Naive thymus-derived CD4-positive, alpha-beta T cell (primary cell): ENCODE measurements at places on chromosomes 16 and 17. TPM values are rescaled to one million over a fixed set of nuclear protein-coding genes. Genes with fewer than 3 reads are reported as not detected.
A peak's percentile ranks its signal among the peaks of the same experiment; 100 is the strongest.

- H3K27ac ChIP-seq = no peak overlapping the region
- no peak overlapping the region for H3K4me3 ChIP-seq
- no peaks in the 10 kb centered on the region for H3K36me3 ChIP-seq
- H3K27me3 ChIP-seq = no peaks in the 10 kb centered on the region
Observed at GRCh38 chr16:8320131-8320530, 270.2 kb downstream of the TMEM114 start.

DNA sequence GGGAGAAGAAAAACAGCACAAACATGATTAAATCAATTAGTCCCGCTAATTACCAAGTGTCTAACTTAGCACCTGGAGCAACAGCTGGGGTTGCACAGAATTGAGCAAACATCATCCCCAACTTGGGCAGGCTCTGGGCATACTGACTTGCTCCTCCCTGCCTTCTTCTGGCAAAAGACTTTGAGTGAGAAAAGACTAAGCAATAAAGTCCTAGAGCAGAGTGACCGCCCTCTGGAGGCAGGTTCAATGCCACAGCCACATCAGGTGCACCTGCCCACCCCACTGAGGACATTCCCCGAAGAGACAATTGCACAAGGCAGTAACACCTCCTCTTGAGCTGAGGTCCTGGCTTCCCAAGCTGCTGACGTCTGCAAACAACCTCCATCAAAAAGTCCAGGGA, 358.3 kb downstream of the SOX9 start:
- no peak for DNase-seq
- H3K4me1 ChIP-seq = no peaks in the 10 kb centered on the region
- H3K36me3 ChIP-seq = no peaks in the 10 kb centered on the region
- H3K27me3 ChIP-seq = no peaks in the 10 kb centered on the region
- H3K4me3 ChIP-seq = no peak overlapping the region

- H3K4me1 ChIP-seq = no peaks in the 10 kb centered on the region
- H3K27ac ChIP-seq = no peak overlapping the region
- DNase-seq = no peak
- H3K27me3 ChIP-seq = no peaks in the 10 kb centered on the region
Observed at GRCh38 chr17:66123163-66123562, 68.8 kb downstream of the CEP112 start.

DNA sequence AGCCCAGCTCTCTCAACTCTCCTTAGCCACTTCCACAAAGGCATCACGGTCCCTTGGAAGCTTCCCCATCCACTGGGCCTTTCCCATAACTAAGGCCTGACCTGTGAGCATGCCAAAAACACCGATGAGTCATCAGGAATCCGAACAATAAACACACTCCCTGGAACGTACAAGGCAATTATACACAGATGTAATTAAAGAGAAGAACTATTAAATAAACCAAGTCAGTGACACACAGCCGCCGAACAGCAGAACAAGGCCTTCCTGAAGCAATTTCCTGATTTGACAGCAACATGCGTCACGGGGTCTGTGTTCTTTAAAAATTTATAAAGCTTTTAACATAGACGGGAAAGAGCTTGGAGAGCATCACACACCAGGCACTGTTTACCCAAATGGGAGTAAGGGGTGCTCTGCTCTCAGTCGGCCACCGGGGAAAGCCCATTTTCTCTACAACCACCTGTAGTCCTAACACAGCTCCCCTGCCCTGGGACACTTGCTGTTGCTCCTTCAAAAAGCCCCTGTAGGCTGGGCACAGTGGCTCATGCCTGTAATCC, 29.4 kb downstream of the COG7 start:
- H3K4me3 ChIP-seq = no peak overlapping the region
- no peak for DNase-seq
- H3K27me3 ChIP-seq = no peaks in the 10 kb centered on the region
- H3K36me3 ChIP-seq = no peaks in the 10 kb centered on the region
- H3K27ac ChIP-seq = no peak overlapping the region

DNA sequence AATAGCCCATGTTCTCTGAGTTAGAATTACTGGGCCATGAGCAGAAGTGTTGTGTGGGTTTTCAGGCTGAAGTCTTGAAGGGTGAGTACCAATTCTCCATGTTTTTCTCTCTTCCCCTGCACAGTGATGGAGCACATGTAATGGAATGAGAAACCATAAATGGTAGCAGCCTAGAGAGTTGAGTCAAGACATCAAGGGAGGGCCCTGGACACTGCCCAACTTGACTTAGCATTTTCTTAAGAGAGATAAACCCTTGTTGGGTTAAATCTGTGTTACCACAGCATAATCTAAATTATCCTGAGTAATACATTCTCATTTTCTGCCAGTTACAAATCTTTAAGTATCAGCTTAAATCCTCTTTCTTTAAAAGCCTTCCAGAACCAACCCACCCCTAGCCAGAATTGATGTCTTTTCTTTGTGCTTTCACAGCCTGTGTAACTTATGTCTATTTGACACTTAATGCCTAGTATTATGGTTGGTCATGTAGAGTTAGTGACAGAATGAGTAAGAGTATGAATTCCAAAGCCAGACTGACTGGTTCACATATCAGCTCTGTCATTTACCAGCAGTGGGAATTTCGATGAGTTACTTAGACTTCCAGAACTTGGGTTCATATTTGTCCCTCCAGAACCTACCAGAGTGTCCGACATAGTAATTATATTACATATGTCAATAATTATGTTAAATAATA, 27.0 kb upstream of the RGS9 start:
- no peak overlapping the region for H3K27ac ChIP-seq
- H3K4me1 ChIP-seq = no peaks in the 10 kb centered on the region
- no peaks in the 10 kb centered on the region for H3K27me3 ChIP-seq
- H3K4me3 ChIP-seq = no peak overlapping the region
- H3K36me3 ChIP-seq = no peaks in the 10 kb centered on the region

DNA sequence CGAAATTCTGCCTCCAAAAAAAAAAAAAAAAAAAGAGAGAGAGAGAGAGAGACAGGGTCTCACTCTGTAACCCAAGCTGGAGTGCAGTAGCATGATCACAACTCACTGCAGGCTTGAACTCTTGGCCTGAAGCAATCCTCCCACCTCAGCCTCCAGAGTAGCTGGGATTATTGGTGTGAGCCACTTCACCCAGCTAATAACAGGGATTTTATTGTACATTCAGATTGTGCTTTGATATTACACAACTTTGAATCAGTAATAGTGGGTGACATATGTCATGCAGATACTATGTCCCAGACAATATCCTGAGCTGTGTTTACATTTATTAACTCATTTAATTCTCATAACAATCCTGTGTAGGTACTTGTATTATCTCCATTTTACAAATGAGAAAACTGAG, 19.7 kb upstream of the DHX8 start:
- no peak for DNase-seq
- H3K4me3 ChIP-seq = no peak overlapping the region
- no peaks in the 10 kb centered on the region for H3K27me3 ChIP-seq
- H3K4me1 ChIP-seq = no peaks in the 10 kb centered on the region

GRCh38 chr16:12193692-12194091, 217.2 kb downstream of the SNX29 start:
- no peaks in the 10 kb centered on the region for H3K4me1 ChIP-seq
- no peaks in the 10 kb centered on the region for H3K36me3 ChIP-seq
- H3K27me3 ChIP-seq = no peaks in the 10 kb centered on the region
- no peak overlapping the region for H3K27ac ChIP-seq
- DNase-seq = no peak
- no peak overlapping the region for H3K4me3 ChIP-seq

- no peaks in the 10 kb centered on the region for H3K36me3 ChIP-seq
- no peaks in the 10 kb centered on the region for H3K27me3 ChIP-seq
- H3K4me3 ChIP-seq = no peak overlapping the region
- DNase-seq = no peak
- H3K27ac ChIP-seq = peak overlapping the region; percentile 83
Observed at GRCh38 chr17:35807371-35808144, 1.7 kb upstream of the TAF15 start.

DNA sequence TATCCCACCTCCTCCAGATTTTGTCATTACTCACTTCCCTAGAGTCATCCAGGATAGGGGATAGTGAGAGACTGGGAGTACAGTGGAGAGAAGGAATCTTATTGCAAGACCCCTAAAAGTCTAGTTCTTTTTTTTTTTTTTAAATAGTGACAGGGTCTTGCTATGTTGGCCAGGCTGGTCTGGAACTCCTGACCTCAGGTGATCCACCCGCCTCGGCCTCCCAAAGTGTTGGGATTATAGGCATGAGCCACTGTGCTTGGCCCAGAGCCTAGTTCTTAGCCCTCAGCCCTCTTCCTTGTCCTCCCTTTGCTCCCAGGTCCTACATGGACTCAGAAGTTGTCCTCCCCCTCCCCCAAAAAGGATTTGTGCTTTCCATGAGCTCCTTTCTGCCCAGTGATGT, 2.7 kb upstream of the CHRNB1 start:
- DNase-seq = no peak
- no peaks in the 10 kb centered on the region for H3K36me3 ChIP-seq
- H3K4me1 ChIP-seq = peaks cover 52% of the 10 kb centered on the region
- no peak overlapping the region for H3K4me3 ChIP-seq
- H3K27me3 ChIP-seq = peaks cover 17% of the 10 kb centered on the region
- no peak overlapping the region for H3K27ac ChIP-seq

- peak overlapping the region; percentile 42 for H3K4me3 ChIP-seq
- peaks cover 78% of the 10 kb centered on the region for H3K4me1 ChIP-seq
- peak overlapping the region; percentile 97 for H3K27ac ChIP-seq
- DNase-seq = no peak
- peaks cover under 1% of the 10 kb centered on the region for H3K36me3 ChIP-seq
Observed at GRCh38 chr16:27231692-27232060, 28.4 kb downstream of the KDM8 start.

DNA sequence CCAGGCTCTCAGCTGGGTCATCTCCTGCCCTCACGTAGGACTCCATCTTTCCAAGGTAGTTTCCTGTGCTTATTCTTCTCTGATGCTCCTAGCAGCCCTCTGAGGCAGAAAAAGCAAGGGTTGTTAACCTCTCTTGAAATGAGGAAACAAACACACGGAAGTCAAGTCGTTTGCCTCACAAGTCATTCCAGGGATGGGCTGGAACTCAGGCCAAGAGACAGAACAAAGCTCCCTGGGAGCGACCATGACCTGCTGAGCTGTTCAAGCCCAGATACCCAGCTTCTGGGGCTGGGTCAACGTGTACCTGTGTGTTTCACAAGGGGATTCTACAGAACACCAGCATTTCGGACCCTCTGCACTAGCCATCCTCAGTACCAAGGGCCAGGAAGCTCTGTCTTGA, 28.1 kb downstream of the SRL start:
- H3K4me3 ChIP-seq = no peak overlapping the region
- no peaks in the 10 kb centered on the region for H3K36me3 ChIP-seq
- no peaks in the 10 kb centered on the region for H3K4me1 ChIP-seq
- no peak for DNase-seq
- no peaks in the 10 kb centered on the region for H3K27me3 ChIP-seq

The ZP2 gene
- not detected for total RNA-seq

- no peaks in the 10 kb centered on the region for H3K4me1 ChIP-seq
- H3K36me3 ChIP-seq = no peaks in the 10 kb centered on the region
- no peak overlapping the region for H3K4me3 ChIP-seq
- no peak overlapping the region for H3K27ac ChIP-seq
Observed at GRCh38 chr17:61490540-61490975, 38.3 kb downstream of the TBX4 start.

- no peak for DNase-seq
- no peak overlapping the region for H3K27ac ChIP-seq
- peaks cover 25% of the 10 kb centered on the region for H3K4me1 ChIP-seq
- H3K36me3 ChIP-seq = peaks cover 15% of the 10 kb centered on the region
- H3K4me3 ChIP-seq = peak overlapping the region; percentile 13
Observed at GRCh38 chr17:81667754-81668153, 1.2 kb downstream of the CCDC137 start.

The SCNN1B gene
- total RNA-seq = not detected

DNA sequence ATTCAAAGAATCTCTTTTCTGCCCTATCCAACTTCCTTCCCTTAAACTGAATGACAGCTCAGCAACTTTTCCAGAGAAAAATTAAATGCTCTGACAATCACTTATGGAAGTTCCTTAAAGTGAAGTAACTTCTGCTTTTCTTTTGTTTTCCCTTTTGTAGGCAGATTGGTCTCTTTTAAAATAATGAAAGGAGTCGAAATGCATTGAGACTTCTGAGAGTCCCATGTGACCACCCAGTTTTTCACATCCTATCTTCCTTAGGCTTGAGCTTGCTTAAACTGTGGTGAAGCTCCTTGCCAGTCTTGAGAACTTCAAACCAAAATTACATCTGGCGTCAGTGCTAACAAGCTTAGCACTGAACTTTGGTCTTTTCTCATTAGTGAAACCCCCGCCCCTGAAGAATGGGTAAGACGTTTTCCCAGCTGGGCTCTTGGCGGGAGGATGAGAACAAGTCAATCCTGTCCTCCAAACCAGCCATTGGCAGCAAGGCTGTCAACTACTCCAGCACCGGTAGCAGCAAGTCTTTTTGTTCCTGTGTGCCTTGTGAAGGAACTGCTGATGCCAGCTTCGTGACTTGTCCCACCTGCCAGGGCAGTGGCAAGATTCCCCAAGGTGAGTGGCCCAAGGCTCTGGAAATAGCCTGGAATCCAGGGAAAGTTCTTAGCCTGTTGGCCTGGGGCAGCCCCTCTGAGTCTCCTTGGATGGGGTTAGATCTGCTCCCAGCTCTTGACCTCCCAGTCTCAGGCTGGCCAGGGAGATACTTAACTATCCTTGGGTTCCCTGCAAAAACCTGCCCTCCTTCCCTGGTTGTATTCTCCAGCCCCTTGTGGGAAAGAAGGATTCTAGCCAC, 1.2 kb downstream of the TMEM106A start:
- H3K36me3 ChIP-seq = peaks cover 24% of the 10 kb centered on the region
- peaks cover 22% of the 10 kb centered on the region for H3K4me1 ChIP-seq

GRCh38 chr16:4910828-4911227, 26.1 kb downstream of the PPL start:
- H3K4me3 ChIP-seq = no peak overlapping the region
- no peak for DNase-seq
- no peaks in the 10 kb centered on the region for H3K27me3 ChIP-seq
- no peaks in the 10 kb centered on the region for H3K4me1 ChIP-seq

GRCh38 chr17:15659236-15659635, 24.9 kb downstream of the TRIM16 start:
- DNase-seq = no peak
- H3K4me1 ChIP-seq = no peaks in the 10 kb centered on the region
- no peak overlapping the region for H3K4me3 ChIP-seq
- peaks cover 10% of the 10 kb centered on the region for H3K36me3 ChIP-seq
- H3K27ac ChIP-seq = no peak overlapping the region

- no peak overlapping the region for H3K27ac ChIP-seq
- no peak for DNase-seq
- H3K36me3 ChIP-seq = no peaks in the 10 kb centered on the region
- H3K4me3 ChIP-seq = no peak overlapping the region
- no peaks in the 10 kb centered on the region for H3K4me1 ChIP-seq
Observed at GRCh38 chr16:73317321-73317857, 269.5 kb upstream of the ZFHX3 start.

- H3K27me3 ChIP-seq = no peaks in the 10 kb centered on the region
- no peaks in the 10 kb centered on the region for H3K4me1 ChIP-seq
Observed at GRCh38 chr17:20927308-20927977, 115.4 kb downstream of the USP22 start.

- H3K27me3 ChIP-seq = peaks cover 7% of the 10 kb centered on the region
- no peak for DNase-seq
- no peak overlapping the region for H3K27ac ChIP-seq
- no peaks in the 10 kb centered on the region for H3K36me3 ChIP-seq
- H3K4me3 ChIP-seq = no peak overlapping the region
Observed at GRCh38 chr17:57045868-57046704, 39.0 kb upstream of the AKAP1 start.
